AG04450 (cell line): ENCODE measurements at places on chromosomes 1 and 21.

GRCh38 chr1:97837161-97837560 is 83.7 kb downstream of the DPYD start:
- DNase-seq: no peak

GRCh38 chr1:235278233-235278914 is 49.6 kb downstream of the ARID4B start:
- no peak for DNase-seq

GRCh38 chr21:17708522-17709265 is 96.0 kb upstream of the BTG3 start:
- no peak for DNase-seq

GRCh38 chr1:25875154-25875855 is at the start of gene PAQR7:
PAQR7 (minus strand) TSS chr1:25875708; CDS start chr1:25863839, 11,869 bp downstream.
- DNase-seq: no peak

GRCh38 chr1:222031318-222031717 is 289.4 kb upstream of the DUSP10 start:
- no peak for DNase-seq
